ENCODE measurements at places on chromosomes 6 and 20.

DNA sequence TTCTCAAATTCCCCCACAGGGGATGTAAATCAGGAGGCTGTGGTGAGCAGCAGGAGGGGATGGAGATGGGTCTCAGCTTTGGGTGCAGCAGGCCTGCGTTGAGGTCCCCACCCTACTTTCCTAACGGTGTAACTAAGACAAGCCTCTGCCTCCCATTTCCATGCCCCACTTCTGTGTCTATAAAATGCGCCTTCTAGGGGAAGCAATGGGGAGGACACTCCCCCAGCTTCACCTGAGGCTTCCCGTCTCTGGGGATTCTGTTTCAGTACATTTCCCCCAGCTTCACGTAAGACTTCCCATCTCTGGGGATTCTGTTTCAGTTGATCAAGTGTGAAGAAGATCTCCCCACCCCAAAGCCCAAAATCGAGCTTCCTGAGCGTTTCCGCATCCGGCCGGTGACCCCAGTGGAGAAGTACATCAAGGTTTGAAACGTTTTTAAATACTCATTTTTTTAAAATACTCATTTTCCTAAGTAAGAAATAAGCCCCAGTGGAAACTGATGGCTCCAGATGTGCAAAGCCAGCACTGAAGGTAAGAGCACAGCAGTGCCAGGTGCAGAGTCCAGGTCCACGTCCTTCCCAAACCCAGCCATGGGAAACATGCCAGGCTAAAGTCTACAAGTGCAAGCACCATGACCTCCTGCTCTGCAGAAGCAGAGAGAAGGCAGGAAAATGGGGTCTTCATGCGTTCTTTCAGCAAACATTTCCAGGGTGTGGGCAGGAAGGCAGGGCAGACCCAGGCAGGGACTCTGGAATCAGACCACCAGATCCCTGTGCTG is 73.1 kb downstream of the ANKRD60 start:
- DNase-seq: no peak

DNA sequence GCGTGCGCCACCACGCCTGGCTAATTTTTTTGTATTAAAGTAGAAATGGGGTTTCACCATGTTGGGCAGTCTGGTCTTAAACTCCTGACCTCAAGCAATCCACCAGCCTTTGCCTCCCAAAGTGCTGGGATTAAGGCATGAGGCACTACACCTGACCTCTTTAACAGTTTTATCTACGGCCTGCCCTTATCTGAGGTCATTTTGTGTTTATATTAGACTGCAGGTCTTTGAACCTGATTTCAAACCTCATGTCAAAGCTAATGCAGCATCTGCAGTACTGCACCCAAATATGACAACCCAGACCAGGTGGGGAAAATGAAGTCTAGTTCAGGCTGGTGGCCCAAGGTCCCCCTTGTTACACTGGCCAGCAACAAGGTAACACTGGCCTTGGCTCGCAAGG is 89.3 kb upstream of the ARMC2 start:
- no peak for DNase-seq

DNA sequence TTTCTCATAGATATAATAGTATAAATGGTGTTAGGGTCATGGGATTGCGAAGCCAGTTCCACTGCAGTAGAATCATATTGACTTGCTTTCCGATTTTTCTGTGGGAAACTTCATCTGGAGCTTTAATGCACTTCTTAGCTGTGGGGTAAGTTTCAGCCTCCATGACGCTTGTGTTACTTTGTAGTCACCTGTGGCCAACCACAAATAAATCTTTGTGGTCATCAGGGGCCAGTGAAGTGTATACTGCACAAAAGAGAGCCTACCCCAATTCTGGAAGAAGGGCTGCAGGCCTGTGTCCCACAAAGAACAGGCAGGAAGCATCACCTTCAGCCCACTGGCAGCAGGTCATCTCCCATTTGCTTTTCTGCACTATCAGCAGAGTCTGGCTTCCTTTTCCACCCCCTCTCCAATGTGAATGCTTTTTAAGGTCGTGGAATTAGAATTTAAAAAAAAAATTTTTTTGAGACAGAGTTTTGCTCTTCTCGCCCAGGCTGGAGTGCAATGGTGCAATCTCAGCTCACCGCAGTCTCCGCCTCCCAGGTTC is 32.0 kb downstream of the MTHFD1L start:
- no peak for DNase-seq

DNA sequence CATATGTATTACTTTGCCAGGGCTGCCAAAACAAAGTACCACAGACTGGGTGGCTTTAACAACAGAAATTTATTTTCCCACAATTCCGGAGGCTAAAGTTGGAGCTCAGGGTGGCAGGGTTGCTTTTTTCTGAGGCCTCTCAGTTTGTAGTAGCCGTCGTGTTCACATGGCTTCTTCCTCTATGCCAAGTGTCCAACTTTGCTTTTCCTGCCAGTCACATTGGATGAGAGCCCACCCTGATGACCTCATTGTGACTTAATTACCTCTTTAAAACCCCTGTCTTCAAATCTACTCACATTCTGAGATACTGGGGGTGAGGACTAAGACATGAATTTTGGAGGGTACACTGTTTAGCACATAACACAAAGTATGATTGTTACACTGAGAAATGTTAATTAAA is 9.9 kb upstream of the ECT2L start:
- DNase-seq: no peak

DNA sequence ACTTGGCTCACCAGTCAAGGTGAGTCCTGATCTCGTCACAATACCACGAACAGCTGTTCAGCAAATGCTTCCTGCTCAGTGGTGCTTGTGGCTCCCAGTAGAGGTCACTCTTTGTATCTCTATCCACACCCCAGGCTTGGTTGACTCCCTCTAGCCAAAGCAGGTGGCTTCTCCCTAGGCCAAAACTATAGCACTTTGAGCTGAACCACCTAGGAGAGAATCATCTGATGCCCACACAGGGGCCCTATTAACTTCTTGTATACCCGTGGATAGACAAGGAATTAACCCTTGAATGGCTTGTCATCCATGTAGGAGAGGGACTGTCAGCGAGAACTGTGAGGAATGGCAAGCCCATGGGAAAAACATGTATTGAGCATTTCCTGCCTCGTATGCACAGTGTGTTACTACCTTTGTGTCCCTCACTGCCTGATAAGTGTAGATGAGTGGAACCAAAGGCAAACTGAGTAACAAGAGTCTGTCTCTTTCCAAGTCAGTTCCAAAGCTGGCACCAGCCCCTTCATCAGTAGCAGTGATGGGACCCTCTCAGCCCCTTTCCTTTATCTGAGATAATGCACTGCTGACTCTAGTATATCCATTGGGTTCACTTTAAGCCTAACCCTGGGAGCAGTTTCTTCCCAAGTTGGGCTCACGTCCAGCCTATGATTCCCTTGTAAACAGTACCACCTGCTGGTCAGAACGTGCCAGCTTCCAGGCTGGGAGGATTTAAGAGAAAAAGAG is 42.5 kb downstream of the EIF2S2 start:
- DNase-seq: peak; percentile 23

DNA sequence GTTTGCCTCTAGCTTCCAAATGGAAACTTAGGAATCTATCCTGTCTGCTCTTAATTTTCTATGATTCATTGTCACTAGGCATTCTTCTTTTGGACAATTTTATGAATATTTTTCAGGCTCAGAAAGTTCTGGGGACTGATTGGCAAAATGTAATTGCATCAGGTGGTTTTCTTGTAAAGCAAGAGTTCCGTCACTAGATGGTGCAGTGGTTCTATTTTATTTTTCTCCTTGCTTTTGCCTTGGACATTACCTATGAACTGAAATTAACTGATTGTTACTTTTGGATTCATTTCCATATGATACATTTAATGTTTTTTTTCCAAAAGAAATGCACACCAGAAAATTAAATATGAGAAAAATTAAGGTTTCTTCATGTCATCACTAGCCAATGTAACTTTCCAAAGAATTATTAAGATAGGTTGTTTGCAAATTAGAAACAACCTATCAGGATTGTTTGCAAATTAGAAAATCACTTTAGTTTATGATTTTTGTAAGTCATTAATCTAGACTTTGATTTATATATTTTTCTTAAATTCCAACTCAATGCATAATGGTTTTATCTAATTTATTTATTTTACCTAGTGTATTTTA is 48.0 kb downstream of the TMEM170B start:
- no peak for DNase-seq

GRCh38 chr6:5403609-5404008 is 142.3 kb downstream of the FARS2 start:
- no peak for DNase-seq

DNA sequence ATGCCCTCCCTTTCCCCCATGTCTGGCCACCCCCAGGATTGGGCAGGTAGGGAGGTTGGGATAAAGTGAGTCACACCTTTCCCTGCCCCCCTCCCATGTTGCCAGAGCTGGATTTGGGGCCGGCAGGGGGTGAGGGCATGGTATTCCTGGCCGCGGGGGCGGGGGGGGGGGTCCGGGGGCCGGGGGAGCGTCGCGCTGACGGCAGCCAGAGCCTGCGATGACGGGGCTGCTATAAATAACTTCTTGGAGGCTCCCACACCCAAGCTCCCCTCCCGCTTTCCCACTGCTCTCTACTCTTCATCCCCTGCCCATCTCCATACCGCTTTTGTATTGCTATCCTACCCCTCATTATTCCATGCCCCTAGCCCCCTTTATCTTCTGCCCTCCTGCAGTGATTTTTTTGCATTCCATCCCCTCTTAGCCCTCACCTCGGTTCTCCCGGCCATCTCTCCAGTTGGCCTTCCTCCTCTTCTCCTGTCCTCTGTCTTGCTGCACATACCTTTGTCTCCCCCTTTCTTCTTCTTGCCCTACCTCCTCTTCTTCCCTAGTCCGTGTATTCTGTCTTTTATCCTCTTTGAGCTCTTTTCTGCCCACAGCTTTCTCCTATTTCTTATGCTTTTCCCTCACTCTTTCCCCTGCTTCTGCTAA is 13.8 kb downstream of the SYNGAP1 start:
- DNase-seq: no peak
